Activated T-cell treated with anti-CD3 and anti-CD28 coated beads for 48 hours (primary cell): ENCODE measurements at places on chromosomes 5 and 9.

DNA sequence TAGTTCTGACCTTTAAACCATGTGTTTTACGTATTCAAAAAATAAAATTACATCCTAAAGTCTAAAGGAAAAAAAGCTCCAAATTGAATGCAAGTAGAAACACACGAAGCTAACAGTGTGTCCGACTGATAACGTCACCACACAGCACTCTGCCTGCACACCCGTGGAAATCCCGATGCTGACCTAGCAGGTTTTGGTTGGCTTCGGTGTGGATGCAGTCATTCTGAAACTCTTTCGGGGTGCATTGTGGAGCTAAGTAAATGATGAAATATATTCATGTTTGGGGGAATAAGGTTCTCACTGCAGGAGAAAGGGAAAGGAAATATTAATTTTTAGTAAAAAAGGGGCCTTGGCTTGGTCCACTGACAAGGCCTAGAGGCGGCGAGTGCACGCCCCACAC is 2.0 kb downstream of the RASGEF1C start:
- no peak for DNase-seq

- no peak for DNase-seq
Observed at GRCh38 chr9:104069288-104069687, 24.8 kb upstream of the SMC2 start.

GRCh38 chr5:29715167-29715566 is 1478.3 kb upstream of the CDH6 start:
- DNase-seq, result no peak

DNA sequence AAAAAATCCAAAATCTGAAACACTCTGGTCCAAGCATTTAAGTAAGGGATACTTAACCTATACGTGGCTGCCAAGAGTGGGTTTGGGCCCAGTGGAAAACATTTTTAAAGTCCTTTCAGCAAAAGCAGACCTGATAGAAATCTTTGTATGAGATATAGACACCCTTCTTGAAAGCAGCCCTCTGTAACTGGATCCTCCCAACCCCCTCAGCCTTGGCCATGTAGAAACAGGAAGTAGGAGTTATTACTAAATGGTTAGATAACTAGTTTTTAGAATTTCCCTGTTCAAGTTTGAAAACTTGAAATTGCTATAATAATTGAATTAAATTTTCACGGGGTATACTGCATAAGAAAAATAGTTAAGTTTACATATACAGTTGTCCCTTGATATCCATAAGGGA is 111.3 kb upstream of the PCA3 start:
- DNase-seq, result no peak

- DNase-seq, result peak; percentile 10
Observed at GRCh38 chr5:36305571-36306326, 4.0 kb upstream of the RANBP3L start.

DNA sequence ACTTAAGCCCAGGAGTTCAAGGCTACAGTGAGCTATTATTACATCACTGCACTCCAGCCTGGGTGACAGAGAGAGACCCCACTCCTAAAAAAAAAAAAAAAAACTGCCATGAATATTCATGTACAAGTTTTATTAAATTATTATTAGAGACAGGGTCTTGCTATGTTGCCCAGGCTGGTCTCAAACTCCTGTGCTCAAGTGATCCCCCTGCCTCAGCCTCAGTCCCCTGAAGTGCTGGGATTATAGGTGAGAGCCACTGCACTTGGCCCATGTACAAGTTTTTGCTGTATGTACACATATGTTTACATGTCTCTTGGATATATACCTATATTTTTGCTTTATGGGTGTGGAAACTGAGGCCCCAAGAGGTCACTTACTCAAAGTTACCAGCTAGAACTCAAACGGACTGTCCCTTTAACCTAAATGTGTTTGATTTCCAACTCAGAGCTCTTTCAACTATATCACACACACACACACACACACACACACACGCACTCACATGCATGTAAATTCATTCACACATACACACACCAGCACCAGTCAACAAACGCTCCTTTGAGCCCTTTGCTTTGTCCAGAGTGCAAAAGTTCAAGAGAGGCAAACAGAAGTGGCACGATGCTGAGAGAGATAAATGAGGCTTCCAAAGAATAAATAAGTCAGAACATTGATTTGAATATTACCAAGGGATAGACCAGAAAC is 42.3 kb upstream of the STRBP start:
- DNase-seq, result no peak

- no peak for DNase-seq
Observed at GRCh38 chr5:15082096-15082495, 210.5 kb upstream of the ANKH start.

- DNase-seq, result no peak
Observed at GRCh38 chr5:157444224-157444623, 15.8 kb upstream of the NIPAL4 start.

- DNase-seq, result no peak
Observed at GRCh38 chr9:134127065-134127580, 8.8 kb upstream of the WDR5 start.

DNA sequence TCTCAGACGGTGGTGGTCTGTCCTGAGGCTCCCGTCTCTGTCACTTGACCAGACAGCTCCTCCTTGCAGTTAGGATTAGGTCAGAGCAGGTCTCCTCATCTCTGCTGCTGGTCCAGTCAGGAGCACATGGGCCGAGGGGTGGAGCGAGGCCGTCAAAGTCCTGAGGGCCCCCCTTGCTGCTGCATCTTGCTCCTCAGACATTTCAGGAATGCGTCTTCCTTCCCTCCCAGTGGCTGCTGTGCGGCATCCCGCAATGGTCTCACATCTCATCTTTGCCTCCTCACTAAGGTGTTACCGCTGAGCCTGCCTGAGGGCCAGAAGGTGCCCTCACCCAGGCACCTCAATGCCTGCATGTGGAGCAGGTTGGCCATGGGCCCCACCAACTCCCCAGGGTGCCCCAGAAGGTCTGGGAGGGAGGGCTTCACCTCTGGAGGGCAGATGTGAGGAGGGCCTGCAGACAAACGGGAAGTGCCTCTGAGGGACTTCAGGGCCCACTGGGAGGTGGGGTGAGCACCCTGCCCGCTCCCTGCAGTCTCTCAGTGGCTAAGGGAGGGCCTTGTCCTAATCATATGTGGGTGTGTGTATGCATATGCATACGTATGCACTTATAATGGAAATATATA is 137.7 kb upstream of the LMX1B start:
- DNase-seq, result no peak

- DNase-seq, result no peak
Observed at GRCh38 chr5:174571662-174572397, 152.6 kb upstream of the MSX2 start.

- no peak for DNase-seq
Observed at GRCh38 chr5:146098047-146098446, 7.3 kb downstream of the PLAC8L1 start.

DNA sequence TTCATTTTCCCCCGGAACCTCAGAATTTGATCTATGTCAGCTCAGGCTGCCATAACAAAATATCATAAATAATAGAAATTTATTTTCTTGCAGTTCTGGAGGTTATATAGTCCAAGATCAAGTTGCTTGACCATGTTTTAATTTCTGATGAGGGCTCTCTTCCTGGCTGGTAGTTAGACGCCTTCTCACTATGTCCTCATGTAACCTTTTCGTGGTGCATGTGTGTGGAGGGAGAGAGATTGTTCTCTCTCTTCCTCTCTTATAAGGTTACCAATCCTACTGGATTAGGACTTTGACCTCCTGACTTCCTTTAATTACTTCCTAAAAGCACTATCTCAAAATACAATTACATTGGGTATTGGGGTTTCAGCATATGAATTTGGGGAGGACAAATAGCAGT is 198.6 kb downstream of the SH3GL2 start:
- no peak for DNase-seq

GRCh38 chr5:66171349-66172344 is 27.5 kb downstream of the SREK1 start:
- DNase-seq, result no peak

DNA sequence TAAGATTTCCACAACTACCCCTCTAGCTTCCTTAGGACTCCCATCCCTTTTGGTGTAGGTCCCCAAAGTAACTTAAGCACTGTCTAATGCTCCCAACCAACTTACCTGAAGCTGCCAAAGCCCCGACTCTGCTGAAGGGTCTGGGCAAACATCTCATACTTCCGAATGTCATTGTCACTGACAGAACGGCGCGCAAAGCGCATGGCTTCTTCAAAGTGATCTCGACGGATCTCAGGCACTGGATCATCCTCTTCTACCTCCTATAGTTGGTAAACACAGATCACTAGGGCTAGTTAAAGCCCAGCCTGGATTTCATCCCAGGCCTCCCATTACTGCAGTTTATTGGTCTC is 15.2 kb downstream of the VCP start:
- no peak for DNase-seq

DNA sequence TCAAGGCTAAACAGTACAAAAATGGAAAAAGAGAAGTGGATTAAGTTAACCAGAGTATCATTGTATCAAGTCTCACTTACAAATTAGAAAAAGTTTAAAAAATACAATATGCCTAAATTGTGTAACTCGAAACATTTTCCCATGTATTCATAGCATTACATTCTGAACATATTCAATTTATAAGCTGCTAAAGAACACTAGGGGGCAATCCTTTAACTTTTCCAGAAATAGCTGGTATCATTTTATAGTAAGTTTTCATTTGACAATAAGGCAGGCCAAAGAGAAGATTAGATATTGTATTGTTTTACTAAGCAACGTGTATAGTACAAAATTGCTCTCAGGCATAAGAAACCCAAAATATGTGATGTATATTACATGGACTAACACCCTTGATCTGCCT is 234.6 kb downstream of the ADGRV1 start:
- DNase-seq, result no peak

DNA sequence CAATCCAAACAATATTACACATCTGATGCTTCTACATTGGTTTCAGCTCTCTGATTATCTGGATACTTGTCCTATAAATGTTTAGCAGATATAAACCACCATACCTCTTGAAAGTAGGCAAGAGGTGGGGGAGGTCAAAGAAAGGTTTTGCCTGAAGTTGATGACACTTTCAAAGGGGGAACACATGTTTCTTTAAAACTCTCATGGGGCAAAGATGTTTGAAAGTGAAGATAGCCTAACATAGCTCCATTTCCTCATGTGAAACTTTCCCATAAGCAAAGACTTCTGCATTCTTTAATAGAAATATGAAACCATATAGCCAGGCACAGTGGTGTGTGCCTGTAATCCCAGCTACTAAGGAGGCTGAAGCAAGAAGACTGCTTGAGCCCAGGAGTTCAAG is 62.1 kb downstream of the CETN3 start:
- DNase-seq, result no peak

GRCh38 chr5:123720955-123721354 is 209.0 kb downstream of the CSNK1G3 start:
- DNase-seq, result no peak

DNA sequence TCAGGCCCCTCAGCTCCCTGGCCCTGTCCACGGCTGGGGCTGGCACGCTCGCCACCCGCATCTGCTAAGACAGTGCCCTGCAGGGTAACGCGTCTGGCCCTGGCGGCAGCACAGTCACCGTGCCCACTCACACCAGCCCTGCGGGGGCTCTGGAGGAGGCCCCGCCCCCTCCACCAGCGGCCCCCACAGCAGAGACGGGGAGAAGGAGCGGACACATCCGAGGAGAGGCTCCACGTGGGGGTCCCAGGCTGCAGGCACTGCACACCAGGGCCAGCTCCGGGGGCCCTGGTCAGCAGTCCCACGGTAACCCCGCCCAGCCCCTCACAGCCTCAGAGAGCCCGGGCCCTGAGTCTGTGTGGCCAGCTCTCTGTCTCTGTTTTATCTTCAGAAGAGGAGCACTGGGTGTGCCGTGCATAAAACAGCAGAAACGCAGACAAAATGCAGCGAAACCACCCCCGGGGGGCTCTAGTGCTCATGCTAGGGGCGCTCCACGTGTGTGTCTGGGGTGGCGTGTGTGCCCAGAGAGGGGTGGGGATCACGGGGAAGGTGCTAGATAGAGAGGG is 47.5 kb upstream of the NRARP start:
- no peak for DNase-seq

- DNase-seq, result no peak
Observed at GRCh38 chr5:155070781-155071180, 57.2 kb downstream of the KIF4B start.

- no peak for DNase-seq
Observed at GRCh38 chr5:5677738-5678137, 255.3 kb downstream of the ICE1 start.

DNA sequence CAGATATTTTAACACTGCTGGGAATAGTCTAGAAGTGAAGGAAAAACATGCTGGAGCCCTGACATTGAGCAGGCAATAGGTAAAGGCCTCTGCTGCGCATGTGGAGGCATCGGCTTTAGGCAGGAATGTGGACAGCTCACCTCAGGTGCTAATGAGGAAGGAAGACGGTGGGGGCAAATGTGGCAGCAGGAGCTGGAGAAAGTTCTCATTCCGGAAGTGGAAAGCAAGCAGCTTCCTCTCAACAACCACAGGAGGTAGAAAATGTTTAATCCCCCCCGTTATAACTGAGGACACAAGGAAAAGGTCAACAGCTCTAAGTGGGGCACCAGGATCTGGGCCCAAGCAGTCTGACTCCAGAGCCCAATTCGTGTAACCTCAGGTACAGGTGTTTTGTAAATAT is 7.6 kb upstream of the RPS14 start:
- DNase-seq, result no peak

- DNase-seq, result no peak
Observed at GRCh38 chr5:61274511-61274911, 57.5 kb upstream of the ZSWIM6 start.

DNA sequence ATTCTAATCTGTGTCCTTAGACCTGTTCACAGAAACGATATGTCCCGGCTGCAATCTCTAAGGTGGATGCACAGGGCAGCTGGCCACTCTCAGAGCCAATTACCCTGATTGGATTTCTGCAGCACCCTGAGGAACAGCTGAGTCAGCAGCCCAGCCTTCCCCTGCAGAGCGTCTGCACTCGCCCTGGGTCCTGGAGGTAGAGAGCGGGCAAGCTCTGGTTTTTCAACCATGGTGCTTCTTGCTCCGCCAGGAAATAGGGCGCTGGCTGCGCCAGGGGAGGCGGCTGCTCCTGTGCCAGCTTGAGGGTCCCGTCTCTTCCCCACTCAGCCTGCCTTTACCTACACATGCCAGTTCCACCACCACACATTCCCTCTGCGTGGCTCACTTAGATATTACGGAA is 19.2 kb downstream of the NDUFS6 start:
- DNase-seq, result no peak

GRCh38 chr9:70951749-70952727 is 169.4 kb downstream of the TRPM3 start:
- DNase-seq, result no peak

GRCh38 chr9:107928701-107929371 is 439.3 kb upstream of the KLF4 start:
- no peak for DNase-seq

- DNase-seq, result peak; percentile 23
Observed at GRCh38 chr5:156402387-156402921, 75.5 kb downstream of the SGCD start.
